ENCODE measurements at places on chromosomes 12 and 14.
A peak's percentile ranks its signal among the peaks of the same experiment; 100 is the strongest.

DNA sequence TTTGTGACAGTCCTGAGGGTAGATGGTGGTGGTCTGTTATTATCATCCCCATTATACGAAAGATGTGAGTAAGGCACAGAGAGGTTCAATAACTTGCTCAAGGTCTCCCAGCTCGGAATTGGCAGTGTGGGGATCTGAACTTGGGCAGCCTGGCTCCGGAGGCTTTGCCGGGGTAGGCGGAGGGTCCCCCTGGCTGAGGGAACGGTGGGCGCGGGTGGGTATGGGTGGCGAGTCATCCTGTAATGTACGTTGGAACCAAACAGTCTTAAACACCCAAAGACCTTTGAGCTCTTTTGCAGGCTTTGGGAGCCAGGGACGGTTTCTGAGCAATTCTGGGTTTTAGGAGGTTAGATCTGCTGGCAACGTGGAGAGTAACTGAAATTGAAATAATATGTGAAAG is 16.5 kb downstream of the SLC24A4 start:
- DNase-seq: no peak

- DNase-seq: no peak
These were observed 77.2 kb downstream of the BHLHE41 start for GRCh38 chr12:26047401-26048226.

DNA sequence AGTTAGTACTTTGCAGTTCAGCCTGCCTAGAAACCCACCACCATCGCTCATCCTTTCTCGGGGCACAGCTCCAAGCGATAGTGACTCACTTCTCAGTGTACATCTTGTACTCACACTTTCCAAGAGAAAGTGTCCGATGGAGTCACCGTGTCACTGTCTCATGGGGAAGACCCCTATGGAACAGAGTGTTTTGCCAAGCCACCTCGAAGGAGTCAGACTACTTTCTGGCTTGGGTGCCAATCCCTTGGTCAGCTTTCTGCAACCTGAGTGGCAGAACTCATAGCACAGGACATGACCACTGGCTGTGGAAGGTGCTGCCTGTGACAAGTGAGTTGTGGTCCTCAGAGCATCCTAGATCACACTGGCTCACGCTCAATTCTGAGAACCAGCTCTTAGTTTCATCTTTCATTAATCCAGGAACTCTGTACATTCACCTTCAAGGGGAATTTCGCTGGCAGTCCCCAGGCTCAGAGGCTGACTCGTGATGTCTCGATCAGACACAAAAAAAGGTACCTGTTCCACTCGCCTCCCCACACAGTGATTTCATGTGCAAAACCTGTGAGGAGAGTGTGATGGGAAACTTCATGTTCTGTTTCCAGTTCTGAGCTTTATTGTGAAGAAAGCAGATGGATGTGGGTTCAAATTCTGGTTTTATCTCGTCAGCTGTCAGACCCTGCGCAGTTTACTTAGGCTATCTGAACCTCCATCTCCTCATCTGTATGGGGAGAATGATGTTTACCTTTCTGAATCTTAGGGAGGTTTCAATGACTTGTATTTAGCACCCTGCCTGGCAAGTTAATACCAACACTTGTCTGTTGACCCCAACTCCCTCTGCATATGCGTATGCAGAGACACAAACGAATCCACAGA is 127.3 kb upstream of the CCND2 start:
- DNase-seq: peak; percentile 80

DNA sequence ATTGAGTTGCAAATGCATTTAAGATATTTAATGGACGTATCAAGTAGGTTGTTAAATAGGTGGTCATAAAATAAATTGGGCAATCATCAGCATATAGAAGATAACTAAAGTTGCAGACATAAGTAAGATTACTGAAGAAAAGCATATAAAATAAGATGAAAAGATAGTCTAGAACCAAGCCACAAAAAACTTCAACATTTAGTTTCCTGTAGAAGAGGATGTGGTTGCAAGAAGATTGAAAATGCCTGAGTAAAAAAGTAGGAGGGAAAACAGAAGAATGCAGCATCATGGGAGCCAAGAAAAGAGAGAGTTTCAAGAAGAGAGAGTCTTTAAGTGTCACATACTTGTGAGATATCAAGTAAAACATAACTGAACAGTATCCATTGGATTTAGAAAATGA is 17.6 kb upstream of the SLC16A7 start:
- no peak for DNase-seq

DNA sequence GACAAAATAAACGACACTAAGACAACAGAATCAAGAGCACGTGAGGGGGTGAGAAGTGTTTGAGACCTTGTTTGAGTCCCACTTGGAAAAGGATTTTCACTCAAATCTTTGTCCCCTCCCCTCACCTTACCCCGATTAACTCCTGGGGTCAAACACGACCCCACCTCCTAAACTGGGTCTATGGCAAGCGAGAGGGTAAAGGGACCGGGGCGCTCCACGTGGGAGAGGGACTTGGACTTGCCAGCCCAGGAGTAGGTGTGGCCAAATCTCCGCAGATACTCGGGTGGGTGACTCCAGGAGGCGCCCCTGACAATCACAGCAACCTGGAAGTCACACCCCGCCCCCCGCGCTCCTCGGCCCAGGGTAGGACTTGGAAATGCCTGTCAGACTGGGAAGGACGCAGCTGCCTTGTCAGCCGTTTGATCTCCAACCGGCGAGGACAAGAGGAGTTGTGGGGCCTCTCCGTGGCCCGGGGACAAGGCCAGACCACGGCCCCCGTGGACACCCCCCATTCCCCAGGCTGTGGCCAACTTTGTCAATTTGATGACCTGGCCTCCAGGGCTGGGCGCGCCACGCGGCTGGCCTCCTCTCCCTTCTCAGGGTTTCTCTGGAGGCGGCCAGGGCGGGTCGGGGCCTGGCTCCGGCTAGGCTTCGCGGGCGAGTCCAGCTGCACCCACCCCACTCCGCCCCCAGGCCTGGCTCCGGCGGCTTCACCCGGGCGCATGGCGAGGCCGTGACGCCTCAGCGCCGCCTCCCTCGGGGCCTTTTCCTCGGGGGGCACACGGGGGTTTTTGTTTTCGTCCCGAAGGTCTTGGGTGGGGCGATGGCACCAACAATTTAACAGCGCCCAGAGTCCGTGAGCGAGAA is 1.1 kb upstream of the BCL11B start:
- peak; percentile 63 for DNase-seq

GRCh38 chr14:22428700-22429291 is 160.2 kb downstream of the DAD1 start:
- DNase-seq: no peak

- no peak for DNase-seq
These were observed 23.8 kb downstream of the SLC16A7 start for GRCh38 chr12:59619461-59620240.

DNA sequence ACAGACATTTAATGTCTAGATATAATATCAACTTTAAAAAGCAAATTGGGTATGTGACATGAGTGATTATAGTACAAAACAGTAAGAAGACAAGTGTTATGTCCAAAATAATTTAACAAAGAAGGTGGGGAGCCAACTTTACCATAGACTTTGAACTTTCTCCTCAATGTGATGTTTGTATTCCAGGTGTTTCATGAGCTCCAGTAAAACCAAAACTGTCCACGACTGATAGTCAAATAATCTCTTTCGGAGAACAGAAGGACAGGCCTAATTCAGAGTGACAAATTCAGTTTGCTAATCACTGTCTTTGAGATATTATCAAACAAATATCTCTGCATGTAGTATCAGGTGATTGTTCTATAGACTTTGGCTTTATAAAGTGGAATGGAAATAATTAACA is 1112.6 kb downstream of the SLC6A15 start:
- no peak for DNase-seq

DNA sequence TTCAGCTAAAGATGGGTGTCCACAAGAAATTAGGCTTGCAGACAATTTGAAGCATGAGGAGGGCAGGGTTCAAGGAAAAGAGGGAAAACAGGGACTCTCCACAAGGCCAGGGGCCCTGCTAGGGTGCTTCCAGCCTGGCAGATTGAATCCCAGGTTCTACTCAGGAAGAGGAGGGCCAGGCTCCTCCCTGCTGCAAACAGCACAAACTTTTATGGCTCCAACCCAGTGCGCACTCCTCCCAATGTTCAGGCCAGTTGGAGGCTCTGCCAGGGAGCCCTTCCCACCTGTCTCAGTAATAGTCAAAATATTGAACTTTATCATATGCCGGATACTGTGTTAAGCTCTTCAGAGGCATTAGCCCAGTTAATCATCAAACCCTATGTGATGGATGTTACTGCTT is 244.4 kb downstream of the SYT1 start:
- DNase-seq: no peak

DNA sequence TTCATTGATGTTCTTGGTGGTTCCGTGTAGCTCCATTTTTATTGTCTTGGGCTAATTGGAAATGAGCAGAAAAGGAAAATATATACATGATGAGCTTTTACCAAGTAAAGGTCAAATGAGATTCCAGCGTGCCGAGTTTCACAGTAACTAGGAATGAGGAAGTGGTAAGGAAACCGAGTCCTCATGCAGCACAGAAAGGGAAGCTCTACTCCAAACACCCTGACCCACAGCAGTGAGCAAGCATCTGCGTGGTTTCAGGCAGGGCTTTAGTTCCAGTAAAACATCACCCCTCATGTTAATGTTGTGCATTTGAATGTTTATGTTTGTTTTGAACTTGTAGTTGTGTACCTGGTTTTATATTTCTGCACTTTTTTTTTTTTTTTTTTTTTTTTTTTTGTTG is 208.0 kb downstream of the SLC41A2 start:
- DNase-seq: no peak

- DNase-seq: no peak
These were observed 845 bp downstream of the TMEM132C start for GRCh38 chr12:128267651-128268378.

GRCh38 chr14:27050208-27050607 is 452.4 kb upstream of the NOVA1 start:
- DNase-seq: no peak

GRCh38 chr14:72532686-72533454 is 361.0 kb downstream of the DPF3 start:
- no peak for DNase-seq

GRCh38 chr12:53005215-53005985 is 856 bp upstream of the EIF4B start:
- DNase-seq: peak; percentile 8

GRCh38 chr14:25843481-25844470 is 754.1 kb downstream of the NOVA1 start:
- DNase-seq: no peak

- DNase-seq: no peak
These were observed 16.1 kb upstream of the LYZ start for GRCh38 chr12:69331909-69332684.

- DNase-seq: peak; percentile 53
These were observed at the start of gene ATN1 for GRCh38 chr12:6927379-6928021. ATN1 (plus strand) TSS chr12:6927959; CDS start chr12:6934002, 6,043 bp downstream.

GRCh38 chr12:127396734-127397133 is 870.2 kb upstream of the TMEM132C start:
- DNase-seq: no peak

GRCh38 chr12:82883394-82884355 is 197.0 kb downstream of the TMTC2 start:
- DNase-seq: no peak

GRCh38 chr14:99891900-99892299 is 98.7 kb downstream of the EML1 start:
- no peak for DNase-seq

DNA sequence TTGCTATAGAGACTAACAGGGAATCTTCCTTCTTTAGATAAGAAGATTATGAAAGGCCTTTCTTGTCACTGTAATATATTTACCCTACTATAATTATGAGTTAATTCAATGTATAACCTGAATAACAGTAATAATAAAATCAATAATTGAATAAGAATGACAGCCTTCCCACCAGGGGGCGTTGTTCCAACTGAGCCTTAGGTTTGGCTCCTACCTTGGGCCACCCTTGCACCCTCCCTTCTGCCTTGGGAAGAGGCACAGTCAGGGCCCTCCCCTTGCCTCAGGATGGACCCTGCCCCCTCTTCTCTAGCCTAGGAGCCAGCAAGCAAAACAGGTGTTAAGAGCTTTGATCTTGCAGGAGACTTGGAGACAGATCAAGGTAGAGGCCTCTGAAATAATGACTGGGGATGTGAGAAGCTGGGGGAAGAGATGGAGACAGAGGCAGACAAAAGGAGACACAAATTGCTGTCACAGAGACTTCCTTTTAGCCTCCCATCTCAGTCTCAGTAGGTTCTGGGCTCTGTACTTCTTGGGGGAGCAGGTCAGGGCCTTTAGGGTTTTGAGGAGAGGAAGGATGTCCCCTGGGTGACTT is 40.1 kb upstream of the CISTR start:
- peak; percentile 34 for DNase-seq

DNA sequence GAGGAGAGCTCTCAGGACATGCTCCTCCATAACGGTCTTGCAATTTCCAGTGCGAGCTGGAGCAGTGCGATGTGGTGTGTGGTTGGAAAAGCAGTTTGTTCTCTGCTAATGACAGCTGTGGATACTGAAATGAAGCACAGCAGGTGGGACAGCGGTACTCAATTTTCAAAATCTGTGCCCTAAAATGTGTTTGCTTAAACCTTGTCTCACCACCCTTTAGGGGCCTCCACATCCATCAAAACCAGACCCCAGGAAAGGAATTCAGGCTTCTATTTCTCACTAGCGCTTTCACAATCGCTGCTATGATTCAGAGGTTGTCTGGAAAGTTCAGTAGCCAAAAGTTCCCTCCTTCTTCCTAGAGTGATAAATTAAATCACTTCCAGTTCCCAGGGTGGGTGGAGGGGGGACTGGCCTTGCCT is 440.8 kb downstream of the EGLN3 start:
- DNase-seq: no peak

- DNase-seq: no peak
These were observed 488.5 kb downstream of the LRFN5 start for GRCh38 chr14:42095155-42095554.

GRCh38 chr12:89960011-89960507 is 251.4 kb upstream of the ATP2B1 start:
- peak; percentile 37 for DNase-seq

DNA sequence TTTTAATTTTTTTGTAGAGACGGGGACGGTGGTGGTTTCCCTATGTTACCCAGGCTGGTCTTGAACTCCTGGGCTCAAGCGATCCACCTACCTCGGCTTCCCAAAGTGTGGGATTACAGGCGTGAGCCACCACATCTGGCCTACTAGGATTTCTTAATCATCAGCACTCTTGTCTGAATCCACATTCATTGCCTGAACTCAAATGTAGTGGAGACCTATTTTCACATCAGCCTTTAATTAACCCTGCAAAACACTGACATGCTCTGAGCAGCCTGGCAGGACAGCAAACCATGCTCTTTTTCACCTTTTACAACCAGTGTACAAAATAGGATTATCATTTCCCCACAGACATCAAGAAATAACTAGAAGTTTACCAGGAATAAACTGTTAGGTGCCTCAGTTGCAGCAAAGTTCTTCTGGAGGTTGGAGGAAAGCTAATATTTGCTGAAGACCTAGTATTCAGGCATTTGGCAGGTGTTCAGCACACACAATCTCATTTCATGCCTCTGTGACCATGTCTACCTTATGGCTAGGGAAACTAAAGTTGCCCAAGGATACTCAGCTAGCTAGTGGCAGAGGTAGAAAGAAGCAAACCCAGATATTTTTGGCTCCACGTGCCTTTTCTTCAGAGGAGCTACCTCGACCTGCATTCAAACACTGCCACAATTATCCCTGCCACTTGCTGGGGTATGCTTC is 37.7 kb downstream of the CFL2 start:
- no peak for DNase-seq

GRCh38 chr12:29769162-29769858 is 14.4 kb downstream of the TMTC1 start:
- DNase-seq: no peak
